ENCODE measurements at places on chromosomes 11 and 22.
A peak's percentile ranks its signal among the peaks of the same experiment; 100 is the strongest.

- DNase-seq = no peak
Measured at GRCh38 chr11:9817191-9817590, 153.3 kb downstream of the SWAP70 start.

GRCh38 chr22:37260901-37261336 lies 16.9 kb upstream of the RAC2 start:
- peak; percentile 79 for DNase-seq

DNA sequence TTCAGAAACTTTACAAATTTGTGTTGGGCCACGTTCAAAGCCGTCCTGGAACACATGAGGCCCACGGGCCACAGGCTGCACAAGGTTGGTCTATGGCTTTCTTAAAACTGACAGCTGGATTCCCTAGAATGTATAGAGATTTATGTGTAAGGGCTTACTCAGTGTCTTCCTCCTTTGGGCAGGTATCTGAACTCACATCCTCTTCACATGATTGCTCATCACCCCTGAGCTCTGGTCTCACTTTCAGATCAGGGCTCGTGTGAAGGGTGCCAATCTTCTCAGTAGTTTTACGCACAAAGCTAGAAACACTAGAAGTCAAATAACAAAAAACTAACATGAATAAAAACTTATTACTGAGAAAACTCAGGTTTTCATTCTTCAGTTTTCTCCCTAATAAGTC lies 27.1 kb downstream of the HPS5 start:
- no peak for DNase-seq

DNA sequence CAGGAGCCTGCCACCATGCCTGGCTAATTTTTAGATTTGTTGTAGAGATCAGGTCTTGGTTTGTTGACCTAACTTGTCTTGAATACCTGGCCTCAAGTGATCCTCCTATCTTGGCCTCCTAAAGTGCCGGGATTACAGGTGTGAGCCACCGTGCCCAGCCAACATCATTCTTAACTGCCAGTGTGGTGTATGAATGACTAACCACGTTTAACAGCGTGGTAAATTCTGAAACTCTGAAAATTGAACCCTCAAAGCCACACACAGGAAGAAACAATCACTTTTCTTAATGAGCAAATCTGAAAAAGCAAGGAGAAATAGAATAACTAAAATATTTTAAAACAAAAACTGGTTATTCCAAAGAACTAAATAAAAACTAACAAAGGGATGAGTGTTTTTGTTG lies 7.4 kb downstream of the TMEM9B start:
- DNase-seq = no peak

DNA sequence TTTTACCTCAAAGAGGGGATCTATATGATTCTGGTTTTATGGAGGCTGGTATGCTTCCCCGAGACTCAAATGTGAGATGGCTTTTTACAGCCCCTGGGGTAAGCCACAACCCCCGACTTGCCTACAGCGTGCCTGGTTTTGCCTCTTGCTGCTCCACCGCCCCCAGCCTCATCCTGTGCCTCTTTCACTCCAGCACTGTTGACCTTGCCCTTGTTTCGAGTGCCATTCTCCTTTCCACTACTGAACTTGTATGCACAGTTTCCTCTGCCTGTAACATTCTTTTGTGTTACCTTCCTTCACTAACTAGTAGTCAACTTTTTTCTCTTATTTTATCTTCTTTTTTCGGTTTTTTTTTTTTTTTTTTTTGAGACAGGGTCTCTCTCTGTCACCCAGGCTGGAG lies 219.0 kb upstream of the ZBED5 start:
- DNase-seq = no peak

GRCh38 chr11:42870480-42870879 lies 441.3 kb upstream of the API5 start:
- no peak for DNase-seq

GRCh38 chr11:106848526-106848925 lies 169.8 kb downstream of the GUCY1A2 start:
- DNase-seq = no peak

- no peak for DNase-seq
Measured at GRCh38 chr22:23187871-23188700, 7.8 kb downstream of the BCR start.

GRCh38 chr11:10514202-10514601 lies 26.8 kb downstream of the RNF141 start:
- peak; percentile 9 for DNase-seq

- DNase-seq = no peak
Measured at GRCh38 chr11:116913000-116913399, 75.6 kb upstream of the APOA1 start.

DNA sequence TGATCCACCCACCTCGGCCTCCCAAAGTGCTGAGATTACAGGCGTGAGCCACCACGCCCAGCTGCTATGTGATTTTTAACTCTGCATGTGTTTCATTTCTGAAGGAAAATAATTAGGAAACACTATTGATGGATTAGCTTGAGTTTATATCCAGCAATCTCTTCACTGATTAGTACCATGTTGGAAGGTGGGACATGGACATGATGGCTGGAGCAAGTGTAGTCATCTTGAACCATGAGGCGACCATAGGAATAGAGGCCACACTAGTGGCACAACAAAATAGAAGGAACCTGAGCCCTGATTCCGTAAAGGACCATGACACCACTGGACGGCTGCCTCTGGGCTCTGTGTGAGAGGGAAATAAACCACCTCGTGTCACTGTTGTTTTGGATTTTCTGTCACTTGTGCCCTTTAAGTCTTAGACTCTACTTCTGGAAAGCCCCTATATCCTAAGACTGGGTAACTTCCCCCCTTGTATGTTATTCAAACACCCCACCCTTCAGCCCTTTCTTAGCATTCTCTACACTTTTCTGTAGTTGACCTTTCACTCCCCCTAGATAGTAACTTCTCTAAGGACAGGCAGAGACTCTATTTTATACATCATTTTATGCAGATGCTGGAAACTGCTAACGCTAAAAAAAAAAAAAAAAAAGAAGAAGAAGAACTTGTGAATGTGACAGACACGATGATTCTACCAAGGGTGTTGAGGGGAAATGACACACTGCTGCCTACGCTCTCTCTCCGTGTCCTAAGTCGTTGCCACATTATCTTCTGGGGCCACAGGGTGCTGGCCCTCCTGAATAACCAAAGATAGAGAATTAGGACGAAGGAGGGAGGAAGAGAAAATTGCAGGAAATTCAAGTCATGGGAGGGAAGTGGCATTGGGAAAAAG lies 2.7 kb upstream of the VPS37C start:
- no peak for DNase-seq

DNA sequence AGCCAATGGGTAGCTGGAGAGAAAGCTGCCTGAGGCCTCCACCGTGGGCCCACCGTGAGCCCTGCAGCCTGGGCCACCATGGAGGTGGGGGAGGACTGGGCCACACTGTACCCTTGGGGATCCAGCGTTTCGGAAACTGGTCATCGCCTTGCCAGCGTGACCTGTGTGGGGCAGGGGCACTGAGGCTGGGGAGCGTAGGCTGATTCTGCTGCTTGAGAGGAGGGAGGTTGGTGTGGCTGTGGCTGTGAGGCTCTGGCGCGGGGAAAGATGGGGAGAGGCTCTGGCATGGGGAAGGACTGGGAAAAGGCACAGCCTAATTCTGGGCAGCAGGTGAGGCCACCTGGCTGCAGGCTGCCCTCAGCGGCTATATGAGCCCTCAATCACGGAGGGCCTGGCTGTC lies 12.6 kb upstream of the TTLL12 start:
- DNase-seq = no peak

- no peak for DNase-seq
Measured at GRCh38 chr11:77081976-77082836, 15.4 kb downstream of the CAPN5 start.

- DNase-seq = no peak
Measured at GRCh38 chr11:1931341-1932104, 12.0 kb downstream of the TNNT3 start.

GRCh38 chr11:77055101-77055561 lies 11.6 kb upstream of the CAPN5 start:
- DNase-seq = no peak

DNA sequence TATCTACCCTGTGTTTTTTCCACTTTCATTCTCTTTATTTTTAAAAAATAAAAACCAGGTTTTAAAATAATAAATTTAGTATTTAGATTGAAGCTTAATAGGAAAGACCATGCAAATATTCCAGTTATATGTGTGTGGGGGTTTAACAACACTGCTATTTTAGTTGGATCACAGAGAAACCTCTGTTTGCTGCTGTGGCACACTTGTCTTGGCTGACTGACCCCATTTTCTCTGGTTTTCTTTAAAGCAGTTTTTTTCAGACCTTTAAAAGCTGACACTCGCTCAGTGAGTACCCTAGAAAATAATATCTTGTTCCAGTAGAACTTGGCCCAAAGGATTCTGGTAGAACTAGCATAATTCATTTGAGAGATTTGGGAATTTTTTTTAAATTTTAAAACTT lies 31.6 kb downstream of the ACER3 start:
- DNase-seq = peak; percentile 27

- no peak for DNase-seq
Measured at GRCh38 chr22:47628477-47629272, 866.2 kb downstream of the TBC1D22A start.

DNA sequence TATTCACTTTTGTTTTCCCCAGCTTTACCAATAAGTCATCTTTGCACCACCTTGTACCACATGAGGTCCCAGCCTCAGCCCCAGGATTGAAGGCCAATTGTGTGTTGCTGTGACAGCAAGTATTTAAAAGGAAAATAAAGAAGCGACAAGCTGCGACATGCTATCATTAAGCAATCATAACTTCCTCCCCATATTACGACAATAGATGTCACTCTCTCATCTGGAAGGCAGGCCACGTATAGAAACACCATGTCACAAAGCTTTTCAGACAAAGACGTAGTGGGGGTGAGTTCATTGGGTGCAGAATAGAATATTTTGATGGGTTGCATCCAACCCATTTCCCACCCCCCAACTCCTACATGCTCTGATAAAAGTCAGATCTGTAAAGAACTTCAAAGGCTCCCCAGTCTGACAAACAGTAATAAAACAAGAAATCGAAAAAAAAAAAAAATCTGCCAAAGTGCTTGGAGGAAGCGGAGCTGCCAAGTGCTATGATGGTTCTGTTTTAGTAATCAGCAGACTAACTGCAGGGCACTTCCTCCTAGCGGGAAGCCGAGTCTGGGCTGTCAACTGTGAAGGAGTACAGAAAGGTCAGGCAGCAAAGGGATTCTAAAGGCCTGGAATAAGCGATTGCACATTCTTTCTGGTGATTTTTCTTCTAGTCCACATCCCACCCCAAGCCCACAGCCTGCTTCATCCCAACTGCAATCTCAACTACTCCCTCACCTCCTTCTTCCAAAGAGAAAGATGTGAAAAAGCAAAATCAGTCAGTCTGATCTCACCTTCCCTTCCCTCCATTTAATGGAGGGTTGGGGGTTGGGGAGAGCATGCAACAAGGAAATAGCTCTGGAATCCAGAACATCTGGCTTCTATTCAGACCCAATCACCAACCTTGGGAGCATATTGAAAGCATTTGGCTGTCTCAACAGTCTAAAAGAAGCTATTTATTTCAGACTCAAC lies 131.4 kb upstream of the UBASH3B start:
- DNase-seq = peak; percentile 70

GRCh38 chr22:26585104-26585790 lies 4.7 kb downstream of the TPST2 start:
- peak; percentile 56 for DNase-seq

- DNase-seq = no peak
Measured at GRCh38 chr11:83549984-83550667, 264.0 kb upstream of the CCDC90B start.

DNA sequence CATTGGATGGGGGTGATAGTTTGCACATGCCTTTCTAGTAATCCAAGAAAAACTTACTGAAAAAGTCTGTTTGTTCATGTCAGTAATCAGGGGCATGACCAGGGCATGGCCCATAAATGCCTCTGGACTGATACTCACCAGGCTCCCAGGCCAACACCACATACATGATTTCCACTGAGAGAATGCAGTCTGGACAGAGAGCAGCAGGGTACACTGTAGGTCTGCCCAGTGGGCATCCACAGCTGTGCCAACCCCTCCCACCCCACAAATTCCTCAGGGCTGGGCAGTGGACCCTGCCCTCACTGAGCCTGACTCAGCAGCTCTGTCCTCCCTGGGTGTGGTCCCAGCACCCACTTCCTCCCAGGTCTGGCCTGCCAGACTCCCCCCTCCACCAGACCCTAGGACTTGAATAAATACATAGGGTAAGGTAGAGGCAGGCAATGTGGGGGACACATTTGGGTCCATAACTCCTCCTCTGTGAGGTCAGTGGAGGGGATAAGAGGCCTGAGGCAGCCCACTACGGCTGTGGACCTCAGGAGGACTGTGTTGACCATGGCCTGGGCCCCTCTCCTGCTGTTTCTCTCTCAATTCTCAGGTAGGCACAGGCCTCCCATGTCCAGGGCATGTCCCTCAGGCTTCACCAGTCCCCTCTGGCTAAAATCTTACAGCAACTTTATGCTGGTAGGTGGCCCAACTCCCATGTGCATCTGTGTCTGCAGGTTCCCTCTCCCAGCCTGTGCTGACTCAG lies 92.2 kb upstream of the TOP3B start:
- DNase-seq = no peak

DNA sequence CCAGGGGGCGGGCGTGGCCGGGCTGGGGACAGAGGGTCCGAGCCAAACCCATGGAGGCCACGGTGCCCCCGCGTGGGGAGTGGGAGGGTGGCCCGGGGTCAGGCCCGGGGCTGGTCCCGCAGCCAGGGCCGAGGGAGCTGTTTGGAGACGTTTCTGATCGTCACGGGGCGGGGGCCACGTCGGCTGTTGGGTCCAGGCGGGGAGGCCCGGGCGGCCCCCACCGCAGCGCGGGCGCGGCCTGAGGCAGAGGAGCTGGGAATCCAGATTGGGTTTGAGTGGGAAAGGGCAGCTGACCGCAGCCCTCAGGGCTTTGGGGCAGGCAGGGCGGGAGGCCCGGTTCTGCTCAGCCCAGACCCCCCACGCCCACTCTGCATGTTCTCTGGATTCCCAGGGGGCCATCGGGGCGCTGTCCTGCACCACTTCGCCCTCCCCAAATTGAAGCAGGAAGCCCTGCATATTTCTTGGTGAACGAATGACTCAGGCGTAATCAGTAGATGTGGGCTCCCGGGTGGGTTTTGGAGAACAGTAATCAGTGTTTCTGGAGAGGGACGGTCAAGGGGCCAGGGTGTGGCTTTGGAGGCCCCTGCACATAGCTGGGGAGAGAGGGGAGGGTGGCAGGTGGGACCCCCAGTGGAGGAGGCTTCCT lies 583 bp downstream of the MRPL23 start:
- no peak for DNase-seq

Data from brain (organoid and tissue), 16 donors.